HS-5 (cell line): ENCODE measurements at places on chromosomes 3 and 15.

DNA sequence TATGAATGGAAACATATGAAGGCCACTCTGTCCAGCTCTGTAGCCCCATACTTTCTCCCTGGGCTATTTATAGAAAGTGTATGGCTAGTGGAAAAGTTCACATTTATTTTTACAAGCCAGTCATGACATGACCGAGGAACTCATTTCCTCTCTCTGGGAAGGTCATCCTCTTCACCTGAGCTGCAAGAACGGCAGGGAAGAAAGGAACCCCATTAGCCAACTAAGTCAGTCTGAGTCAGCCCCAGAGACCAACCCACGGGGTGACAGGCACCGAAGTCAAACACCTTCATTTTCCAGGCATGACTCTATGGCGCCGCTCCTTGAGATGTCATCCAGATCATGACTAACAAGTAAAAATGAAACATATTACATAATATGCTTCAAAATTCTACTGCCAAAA is 4.8 kb downstream of the PAQR9 start:
- peak; percentile 32 for DNase-seq

DNA sequence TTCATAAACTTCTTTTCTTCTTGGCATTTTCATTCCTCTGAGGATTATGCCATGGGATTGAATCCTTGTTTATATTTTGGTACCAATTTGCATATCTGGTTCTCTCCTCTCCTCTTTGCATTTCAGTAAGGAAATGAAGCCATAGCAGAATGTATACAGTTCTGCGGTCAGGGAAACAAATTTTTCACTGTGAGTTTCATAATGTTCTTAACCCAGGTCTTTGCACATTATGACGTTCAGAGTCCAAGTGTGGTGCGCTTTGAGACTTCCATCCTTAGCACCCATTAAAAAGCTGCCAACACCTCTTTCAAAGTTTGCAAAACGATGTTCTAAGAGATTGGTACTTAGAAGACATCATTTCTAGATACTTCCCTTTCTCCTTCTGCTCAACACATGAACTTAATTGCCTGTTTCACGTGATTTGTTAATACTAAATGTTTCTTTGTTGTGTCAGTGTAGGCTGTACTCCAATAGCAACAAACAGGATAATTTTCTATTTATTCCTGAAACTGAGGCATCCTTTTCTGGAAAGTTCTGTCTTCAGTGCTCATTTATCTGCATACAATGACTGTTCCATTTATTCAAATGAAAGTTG is 953.1 kb upstream of the NR2F2 start:
- no peak for DNase-seq

DNA sequence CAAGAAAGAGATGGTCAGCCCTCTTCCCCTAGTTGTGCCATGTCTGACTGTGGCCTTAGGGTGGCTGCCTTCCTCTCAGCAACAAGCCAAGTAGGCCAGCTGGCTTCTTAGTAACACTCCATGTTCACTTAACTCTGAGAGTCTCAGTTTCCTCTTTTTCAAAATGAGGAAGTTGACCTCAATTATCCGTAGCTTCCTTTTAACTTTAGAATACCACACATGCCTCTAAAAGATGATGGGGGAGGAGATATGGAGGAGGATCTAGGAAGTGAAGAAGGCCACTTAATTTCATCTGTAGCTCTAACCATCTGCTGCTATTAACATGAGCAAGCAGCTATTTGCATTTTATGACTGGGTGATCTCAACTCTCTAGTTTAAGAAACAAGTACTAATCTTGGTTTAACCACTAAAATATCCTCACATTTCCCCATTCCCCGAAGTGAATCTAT is 32.9 kb downstream of the CD200R1L start:
- no peak for DNase-seq

DNA sequence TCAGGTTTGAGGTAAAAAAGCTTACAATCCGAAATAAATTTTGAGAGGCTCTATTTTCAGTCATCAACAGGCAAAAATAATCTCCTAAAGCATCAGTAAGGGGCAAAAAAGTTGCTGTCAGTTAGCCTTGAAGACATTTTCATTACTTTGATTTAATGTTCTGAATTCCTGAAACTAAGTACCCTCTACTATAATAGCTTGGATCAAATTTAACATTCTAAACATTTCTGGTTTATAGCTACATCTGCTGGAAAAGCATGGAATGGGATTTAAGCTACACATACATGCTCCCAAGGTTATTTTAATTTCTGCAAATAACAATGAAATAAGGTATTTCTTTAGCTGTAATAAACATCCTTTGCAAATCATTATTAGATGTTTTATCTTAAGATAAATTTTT is 245.4 kb downstream of the ULK4 start:
- no peak for DNase-seq
